ENCODE measurements at places on chromosomes 4 and X.

DNA sequence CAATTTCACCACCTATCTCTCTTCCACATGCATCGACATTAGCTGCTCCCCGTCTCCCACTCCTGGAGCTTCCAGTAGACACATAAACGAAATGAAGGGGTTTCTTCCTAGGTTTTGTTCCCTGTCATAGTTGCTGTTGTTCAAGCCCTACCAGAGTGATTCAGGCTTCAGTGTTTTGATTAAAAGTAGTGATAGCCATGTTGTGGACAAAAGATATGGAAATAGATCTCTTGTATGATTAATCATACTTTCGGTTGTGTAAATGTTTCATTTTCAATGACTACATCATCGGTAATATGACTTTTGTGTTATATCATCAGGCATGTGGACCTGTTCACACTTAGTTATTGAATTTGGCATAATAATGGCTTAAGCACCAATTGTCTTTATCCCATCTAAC, 96.5 kb upstream of the KLF3 start:
- H3K27me3 ChIP-seq: peaks cover 1% of the 10 kb centered on the region
- peaks cover 5% of the 10 kb centered on the region for H3K4me1 ChIP-seq
- H3K36me3 ChIP-seq: no peaks in the 10 kb centered on the region

GRCh38 chr4:76059750-76060149, 14.8 kb upstream of the ART3 start:
- H3K4me3 ChIP-seq: no peak overlapping the region
- peaks cover 40% of the 10 kb centered on the region for H3K27me3 ChIP-seq
- H3K36me3 ChIP-seq: no peaks in the 10 kb centered on the region
- H3K4me1 ChIP-seq: peaks cover 57% of the 10 kb centered on the region
- DNase-seq: no peak

DNA sequence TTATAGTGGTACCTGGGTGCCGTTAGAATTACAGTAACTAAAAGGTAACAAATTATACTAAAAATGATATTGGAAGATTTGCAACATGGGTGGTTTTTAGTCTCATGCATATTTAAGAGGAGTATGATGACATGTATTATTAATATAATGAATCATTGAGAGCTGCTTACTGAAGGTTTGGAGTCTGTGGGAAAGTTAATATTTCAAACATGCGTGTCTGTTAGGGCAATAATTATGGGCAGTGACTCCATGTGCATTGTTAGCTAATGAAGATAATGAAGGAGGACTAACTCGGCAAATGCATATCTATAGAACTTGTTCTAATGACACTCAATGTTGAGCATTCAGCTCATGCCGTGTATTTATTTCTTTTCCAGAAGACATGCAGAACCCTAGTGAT, 47.1 kb downstream of the MTHFD2L start:
- H3K4me3 ChIP-seq: no peak overlapping the region
- H3K27ac ChIP-seq: no peak overlapping the region
- DNase-seq: no peak
- no peaks in the 10 kb centered on the region for H3K27me3 ChIP-seq

- no peaks in the 10 kb centered on the region for H3K4me1 ChIP-seq
- peaks cover 4% of the 10 kb centered on the region for H3K27me3 ChIP-seq
- no peak overlapping the region for H3K27ac ChIP-seq
- H3K4me3 ChIP-seq: no peak overlapping the region
- no peaks in the 10 kb centered on the region for H3K36me3 ChIP-seq
- DNase-seq: no peak
Measured at GRCh38 chrX:38379088-38379487, 26.7 kb downstream of the OTC start.

- no peak for DNase-seq
- H3K36me3 ChIP-seq: no peaks in the 10 kb centered on the region
- peaks cover 61% of the 10 kb centered on the region for H3K27me3 ChIP-seq
- H3K4me3 ChIP-seq: peak overlapping the region; percentile 29
Measured at GRCh38 chrX:134551376-134552048, 91.5 kb downstream of the HPRT1 start.

GRCh38 chr4:163606896-163607691, 112.6 kb downstream of the TMA16 start:
- H3K4me1 ChIP-seq: peaks cover 16% of the 10 kb centered on the region
- no peaks in the 10 kb centered on the region for H3K27me3 ChIP-seq
- H3K36me3 ChIP-seq: no peaks in the 10 kb centered on the region
- no peak overlapping the region for H3K4me3 ChIP-seq
- no peak overlapping the region for H3K27ac ChIP-seq
- DNase-seq: no peak

DNA sequence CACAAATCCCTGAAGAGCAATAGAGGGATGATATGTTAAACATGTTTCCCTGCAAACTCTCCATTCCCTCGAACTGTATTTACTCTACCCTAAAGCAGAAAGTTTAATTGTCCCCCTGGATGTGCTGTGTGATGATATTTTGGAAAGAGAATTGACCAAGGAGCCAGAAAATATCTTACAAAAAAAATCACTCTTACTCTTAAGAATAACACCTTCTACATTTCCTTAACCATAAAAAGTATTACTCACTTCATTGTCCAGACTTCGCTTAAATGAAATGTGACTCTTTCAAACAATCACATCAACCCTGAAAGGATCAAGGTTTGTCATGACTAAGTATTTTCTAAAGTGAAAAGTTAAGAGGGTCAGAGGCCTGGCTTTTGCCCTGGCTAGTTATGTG, 49.0 kb upstream of the EGFL6 start:
- H3K36me3 ChIP-seq: no peaks in the 10 kb centered on the region
- no peaks in the 10 kb centered on the region for H3K27me3 ChIP-seq
- no peak overlapping the region for H3K4me3 ChIP-seq
- H3K4me1 ChIP-seq: no peaks in the 10 kb centered on the region

- H3K4me3 ChIP-seq: no peak overlapping the region
- peaks cover 6% of the 10 kb centered on the region for H3K4me1 ChIP-seq
- DNase-seq: peak; percentile 81
Measured at GRCh38 chr4:182938205-182938645, 21.0 kb upstream of the DCTD start.

DNA sequence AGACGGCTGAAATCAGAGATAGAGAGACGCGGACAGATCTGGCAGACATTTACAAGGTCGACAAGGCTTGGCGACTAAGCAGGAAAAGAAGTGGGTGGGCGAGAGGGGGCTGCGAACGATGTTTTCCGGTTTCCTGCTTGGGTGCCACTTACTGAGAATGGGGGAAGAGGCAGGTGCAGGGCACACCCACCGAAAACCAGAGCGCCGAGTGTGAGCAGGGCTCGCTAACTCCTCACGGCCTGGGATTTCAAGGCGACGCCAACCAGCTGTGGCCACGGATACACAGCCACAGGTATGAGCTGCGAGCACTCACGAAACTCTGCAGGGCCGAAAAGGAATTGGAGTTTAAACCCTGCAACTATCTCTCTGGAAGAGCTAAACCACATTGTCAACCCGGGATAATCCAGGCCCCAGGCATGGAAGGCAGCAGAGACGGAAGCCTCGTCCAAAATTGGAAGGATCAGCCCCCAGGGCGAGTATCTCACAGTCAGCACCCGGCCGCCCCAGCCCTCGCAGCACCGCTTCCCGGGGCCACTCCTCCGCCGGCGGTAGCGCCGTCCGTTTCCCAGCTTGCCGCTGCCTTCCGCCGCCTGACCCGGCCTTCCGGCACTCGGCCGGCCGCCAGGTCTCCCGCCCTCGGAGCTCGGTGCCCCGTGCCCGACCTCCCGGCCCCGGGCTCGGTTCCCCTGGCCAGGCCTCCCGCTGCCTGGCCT, 778 bp downstream of the CASP3 start:
- peaks cover 51% of the 10 kb centered on the region for H3K4me1 ChIP-seq
- H3K4me3 ChIP-seq: peak overlapping the region; percentile 85
- DNase-seq: peak; percentile 55

- no peak overlapping the region for H3K27ac ChIP-seq
- H3K4me1 ChIP-seq: no peaks in the 10 kb centered on the region
- peaks cover 4% of the 10 kb centered on the region for H3K27me3 ChIP-seq
Measured at GRCh38 chr4:6346373-6347110, 76.9 kb downstream of the WFS1 start.

DNA sequence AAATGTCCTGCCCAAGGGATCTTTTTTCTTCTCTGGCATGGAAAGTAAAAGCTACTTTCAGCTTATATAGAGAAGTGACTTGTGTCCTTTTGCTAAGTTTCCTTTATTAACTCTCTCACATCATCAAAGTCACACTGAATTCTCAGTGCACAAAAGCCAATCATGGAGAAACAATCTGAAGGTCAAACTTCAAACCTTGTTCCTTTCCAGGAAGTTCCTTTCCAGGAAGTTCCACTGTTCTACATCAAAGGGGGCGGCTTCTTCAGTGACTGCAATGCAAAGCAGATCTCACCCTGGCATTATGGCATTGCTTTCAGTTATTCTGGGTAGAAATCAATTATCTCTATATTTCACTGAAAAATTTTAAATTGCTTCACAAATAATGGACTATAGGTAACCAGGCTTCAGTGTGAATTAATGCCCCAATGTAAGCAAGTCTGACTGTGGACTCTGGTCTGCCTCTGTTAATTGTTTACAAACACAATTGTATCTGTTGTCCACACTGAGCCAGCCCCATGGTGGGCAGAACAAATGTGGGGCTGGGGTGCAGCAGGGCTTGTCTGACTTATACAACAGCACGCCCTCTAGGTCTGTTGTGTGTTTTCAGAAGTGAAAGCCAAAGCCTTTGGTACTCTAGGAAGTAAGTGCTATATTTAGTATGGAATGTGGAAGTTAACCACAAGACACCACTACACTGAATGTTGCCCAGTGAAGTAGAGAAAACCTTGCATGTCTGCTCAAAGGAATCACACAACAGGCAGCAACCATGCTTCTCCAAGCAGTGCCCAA, 98.8 kb downstream of the CDS1 start:
- H3K27ac ChIP-seq: no peak overlapping the region
- no peaks in the 10 kb centered on the region for H3K36me3 ChIP-seq
- no peak for DNase-seq
- no peak overlapping the region for H3K4me3 ChIP-seq
- peaks cover 8% of the 10 kb centered on the region for H3K4me1 ChIP-seq

GRCh38 chr4:152971053-152971452, 34.9 kb downstream of the FHDC1 start:
- H3K27ac ChIP-seq: no peak overlapping the region
- no peak for DNase-seq
- H3K27me3 ChIP-seq: no peaks in the 10 kb centered on the region
- H3K4me3 ChIP-seq: no peak overlapping the region
- no peaks in the 10 kb centered on the region for H3K4me1 ChIP-seq

GRCh38 chr4:87804871-87805270, 5.5 kb downstream of the IBSP start:
- no peak for DNase-seq
- no peaks in the 10 kb centered on the region for H3K27me3 ChIP-seq
- H3K4me3 ChIP-seq: no peak overlapping the region
- H3K4me1 ChIP-seq: no peaks in the 10 kb centered on the region

DNA sequence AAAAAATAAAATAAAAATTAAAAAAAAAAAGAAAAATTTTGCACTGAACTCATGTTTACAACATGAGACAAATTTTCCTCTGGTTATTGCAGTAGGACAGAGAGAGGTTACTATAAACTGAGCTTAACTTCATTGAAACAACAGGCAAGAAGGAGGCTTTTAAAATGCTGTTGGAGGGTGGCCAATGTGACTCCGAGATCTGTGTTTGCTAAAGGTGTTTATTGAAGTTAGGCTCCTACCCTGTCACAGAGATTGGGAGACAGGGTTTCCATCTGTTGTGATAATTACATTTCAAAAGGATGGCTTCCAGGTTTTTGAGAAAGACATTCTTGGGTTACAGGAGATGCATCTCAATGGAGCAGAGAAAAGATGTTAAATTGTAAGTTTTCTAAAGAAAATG, 370.5 kb upstream of the HS3ST1 start:
- H3K4me3 ChIP-seq: no peak overlapping the region
- H3K27me3 ChIP-seq: no peaks in the 10 kb centered on the region
- no peaks in the 10 kb centered on the region for H3K36me3 ChIP-seq
- H3K27ac ChIP-seq: no peak overlapping the region
- no peak for DNase-seq

- H3K4me3 ChIP-seq: no peak overlapping the region
- no peak overlapping the region for H3K27ac ChIP-seq
- H3K36me3 ChIP-seq: no peaks in the 10 kb centered on the region
- no peak for DNase-seq
Measured at GRCh38 chr4:6956434-6957147, 47.0 kb downstream of the TBC1D14 start.

GRCh38 chr4:35771571-35771970, 472.7 kb downstream of the ARAP2 start:
- H3K27ac ChIP-seq: no peak overlapping the region
- H3K4me3 ChIP-seq: no peak overlapping the region
- H3K27me3 ChIP-seq: no peaks in the 10 kb centered on the region

DNA sequence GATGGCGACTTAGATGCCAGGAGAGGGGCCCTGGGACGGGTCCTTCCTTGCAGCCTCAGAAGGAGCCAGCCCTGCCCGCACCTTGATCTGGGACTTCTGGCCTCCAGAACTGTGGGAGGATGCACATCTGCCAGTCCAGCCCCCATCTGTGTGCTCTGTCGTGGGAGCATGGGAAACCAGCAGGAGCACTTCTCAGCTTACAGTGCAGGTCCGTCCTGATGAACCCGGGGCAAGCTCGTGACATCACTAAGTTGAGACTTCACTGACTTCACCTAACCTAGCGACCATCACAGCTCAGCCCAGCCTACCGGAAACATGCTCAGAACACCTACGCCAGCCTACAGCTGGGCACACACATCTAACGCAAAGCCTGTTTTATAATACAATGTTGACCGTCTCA, 38.1 kb downstream of the ABLIM2 start:
- no peaks in the 10 kb centered on the region for H3K4me1 ChIP-seq
- no peaks in the 10 kb centered on the region for H3K27me3 ChIP-seq
- no peak for DNase-seq
- H3K36me3 ChIP-seq: no peaks in the 10 kb centered on the region

- H3K4me3 ChIP-seq: no peak overlapping the region
- no peaks in the 10 kb centered on the region for H3K4me1 ChIP-seq
- no peaks in the 10 kb centered on the region for H3K27me3 ChIP-seq
- DNase-seq: no peak
Measured at GRCh38 chrX:8971116-8971515, 62.8 kb downstream of the FAM9B start.

DNA sequence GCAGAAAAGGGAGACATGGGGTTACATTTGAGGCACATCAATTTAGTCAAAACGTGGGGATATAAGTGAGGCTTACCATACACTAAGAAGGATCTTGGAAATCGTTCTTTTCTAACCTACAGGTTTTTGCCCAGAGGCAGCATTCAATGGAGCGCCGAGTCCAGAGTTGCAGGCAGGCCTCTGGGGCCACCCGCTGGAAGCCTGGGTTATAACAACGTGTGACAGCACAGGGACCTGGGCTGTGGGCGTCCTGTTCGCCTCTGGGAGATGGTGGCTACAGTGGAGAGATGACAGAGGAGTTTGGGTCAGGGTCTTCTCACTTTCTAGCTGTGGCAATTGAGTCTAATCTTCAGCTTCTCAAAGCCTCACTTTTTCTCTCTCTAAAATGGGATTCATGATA, 53.9 kb downstream of the ENPP6 start:
- peaks cover 2% of the 10 kb centered on the region for H3K4me1 ChIP-seq
- H3K36me3 ChIP-seq: no peaks in the 10 kb centered on the region
- H3K27me3 ChIP-seq: peaks cover 51% of the 10 kb centered on the region
- peak; percentile 51 for DNase-seq
- no peak overlapping the region for H3K4me3 ChIP-seq
